ENCODE measurements at places on chromosomes 3 and 15. TPM values are rescaled to one million over a fixed set of nuclear protein-coding genes. Genes with fewer than 3 reads are reported as not detected.

DNA sequence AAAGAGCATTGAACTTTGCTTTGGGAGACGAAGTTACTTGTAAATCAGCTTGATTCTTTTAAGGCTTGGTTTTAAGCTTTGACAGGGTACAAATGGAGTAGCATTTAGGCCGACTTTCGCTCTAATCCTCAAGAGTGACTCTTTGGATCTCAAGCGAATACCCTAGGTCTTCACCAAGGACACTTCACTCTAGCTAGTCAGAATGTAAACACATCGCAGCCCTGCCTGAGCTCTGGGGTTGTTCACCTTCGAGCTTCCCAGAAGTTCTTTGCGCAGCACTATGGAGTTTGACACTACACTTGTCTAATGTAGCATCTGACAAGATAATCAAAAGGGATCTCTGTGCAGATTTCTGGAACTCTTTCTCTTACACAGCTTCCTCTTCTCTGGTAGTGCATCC, 22.3 kb downstream of the NRG4 start:
- no peak for DNase-seq

The FBXL22 gene
- total RNA-seq: 0.59 TPM

GRCh38 chr3:109353057-109353456, 15.7 kb upstream of the DPPA4 start:
- no peak for DNase-seq

- no peak for DNase-seq
Observed at GRCh38 chr3:158492685-158493084, 78.3 kb upstream of the MLF1 start.

The MOBP gene
- not detected for total RNA-seq

DNA sequence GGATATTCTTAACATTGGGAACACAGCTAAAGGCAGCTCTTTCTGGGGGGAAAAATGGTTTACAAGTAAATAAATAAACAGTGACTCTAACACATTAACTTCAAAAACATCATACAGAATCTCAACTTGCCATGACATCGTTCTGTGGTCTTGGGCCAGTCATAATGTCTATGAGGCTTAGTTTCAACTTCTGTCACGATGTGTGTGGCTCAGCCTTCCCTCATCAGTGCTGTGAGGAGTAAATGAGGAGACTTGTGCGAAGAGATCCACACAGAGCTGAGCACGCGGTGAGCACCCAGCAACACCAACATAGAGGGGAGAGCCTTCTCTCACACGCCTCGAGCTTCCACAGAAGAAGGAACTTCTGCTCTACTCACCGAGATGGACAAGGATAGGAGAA, 49.0 kb downstream of the DZIP1L start:
- no peak for DNase-seq

DNA sequence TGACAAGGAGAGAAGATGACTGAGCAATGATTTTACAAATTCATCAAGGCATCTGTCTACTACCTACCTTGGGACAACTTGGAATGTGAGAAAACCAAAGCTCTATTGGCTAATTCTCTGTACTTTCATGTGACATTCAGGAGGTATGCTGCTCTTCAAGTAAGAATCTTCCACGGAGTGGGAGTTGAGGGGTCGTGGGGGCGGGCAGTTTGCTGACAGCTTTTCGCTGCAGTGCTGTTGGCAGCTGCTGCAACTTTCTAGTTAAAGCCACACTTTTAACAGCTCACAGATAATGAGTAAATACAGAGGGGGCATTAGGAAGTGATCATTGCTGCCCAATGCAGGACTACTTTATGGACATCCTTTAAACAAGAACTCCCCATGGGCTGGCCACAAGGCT, 22.3 kb downstream of the CLDN1 start:
- no peak for DNase-seq

The HCLS1 gene
- total RNA-seq: 2.9 TPM

DNA sequence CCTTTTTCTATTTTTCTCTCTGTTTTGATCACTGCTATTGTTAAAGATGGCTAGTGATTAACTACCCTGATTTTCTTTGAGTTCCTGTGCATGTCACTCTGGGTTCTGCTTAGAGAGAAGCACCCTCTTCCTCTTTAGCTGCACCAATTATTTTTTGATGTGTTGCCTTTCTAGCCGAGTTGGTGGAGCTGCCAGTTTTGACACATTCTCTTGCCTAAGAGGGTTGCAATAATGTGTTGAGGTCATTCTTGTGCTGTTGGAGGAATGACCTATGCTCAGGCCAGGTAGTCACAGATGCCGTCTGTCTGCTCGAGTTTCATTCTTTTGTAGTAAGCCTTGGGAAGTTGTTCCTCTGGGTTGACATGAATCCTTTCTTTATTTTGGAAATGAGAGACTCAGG, 84.6 kb upstream of the DPH6 start:
- no peak for DNase-seq

The DUOX2 gene
- under 0.01 TPM for total RNA-seq

The NANOGP8 gene
- total RNA-seq: 1.2 TPM

The TF gene
- total RNA-seq: 0.88 TPM

DNA sequence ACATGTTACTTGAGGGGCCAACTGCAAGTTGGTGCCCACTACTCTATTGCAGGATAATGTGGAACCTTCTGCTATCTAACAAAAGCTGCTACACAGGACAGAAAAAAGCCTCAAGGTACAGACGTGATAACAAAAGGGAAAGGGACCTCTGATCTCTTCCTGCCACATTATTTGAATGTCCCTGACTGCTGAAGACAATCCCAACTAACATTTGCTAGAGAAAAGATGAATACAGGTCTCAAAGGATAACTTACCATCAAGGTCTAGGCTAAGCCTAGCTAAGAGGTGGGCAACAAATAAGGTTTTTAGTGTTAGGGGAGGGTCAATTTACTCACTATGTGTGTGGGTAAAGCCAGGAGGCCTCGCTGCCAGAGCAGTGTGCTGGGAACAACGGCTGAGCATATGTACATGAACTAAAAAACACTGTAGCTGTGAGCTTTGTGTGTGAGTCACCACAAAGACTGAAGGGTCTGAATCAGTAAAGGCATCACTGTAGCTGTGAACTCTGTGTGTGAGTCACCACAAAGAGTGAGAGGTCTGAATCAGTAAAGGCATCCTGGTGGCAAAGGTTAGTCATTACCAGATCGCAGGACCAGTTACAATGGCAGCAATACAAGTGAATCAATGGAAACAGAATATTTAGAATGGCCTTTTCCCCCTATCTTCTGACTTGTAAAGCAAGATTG, 111.7 kb downstream of the LMLN start:
- peak; percentile 81 for DNase-seq

- DNase-seq: no peak
Observed at GRCh38 chr15:82158811-82159210, 103.7 kb downstream of the EFL1 start.

DNA sequence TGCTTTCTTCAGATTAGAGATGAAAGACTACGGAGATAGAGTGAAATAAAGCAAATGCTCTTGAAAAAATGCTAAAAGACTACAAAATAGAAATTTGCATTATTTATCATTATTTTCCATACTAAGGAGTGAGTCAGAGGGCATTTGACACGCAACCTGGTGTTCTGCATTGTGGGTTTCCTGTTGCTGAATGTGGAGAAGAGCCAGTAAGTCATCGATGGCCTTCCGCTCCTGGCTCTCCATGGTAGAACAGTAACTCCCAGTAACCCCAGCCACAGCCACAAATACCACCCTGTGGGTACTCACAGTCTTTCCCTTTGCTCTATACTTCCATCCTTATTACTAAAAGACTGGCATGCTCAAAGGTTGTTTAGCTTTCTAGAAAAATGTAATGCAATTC, 61.5 kb downstream of the CGGBP1 start:
- DNase-seq: no peak

GRCh38 chr15:31024330-31024729, 32.9 kb upstream of the MTMR10 start:
- DNase-seq: peak; percentile 95

The SQOR gene
- 122 TPM for total RNA-seq

DNA sequence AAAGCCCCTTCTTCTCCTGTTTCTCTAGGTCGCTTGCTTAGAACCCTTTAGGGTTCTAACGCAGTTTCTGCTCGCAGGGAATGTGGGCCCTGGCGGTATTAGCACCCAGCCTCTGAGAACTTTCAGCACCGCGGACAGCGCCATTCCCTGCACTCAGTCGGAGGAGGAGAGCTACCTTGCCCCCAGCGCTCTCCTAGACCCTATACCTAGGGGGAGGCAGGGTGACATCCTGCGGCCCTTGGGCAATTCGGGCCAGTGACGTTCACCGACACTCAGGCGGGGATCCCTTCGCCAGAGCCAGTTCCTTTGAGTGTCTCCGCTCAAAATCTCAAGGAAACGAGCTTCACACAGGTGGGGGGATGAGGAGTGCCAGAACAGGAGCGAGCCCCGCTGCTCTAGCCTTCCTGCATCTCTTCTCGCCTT, 1.3 kb downstream of the SLC7A14 start:
- peak; percentile 96 for DNase-seq

- no peak for DNase-seq
Observed at GRCh38 chr3:120425572-120426250, 25.1 kb downstream of the FSTL1 start.

The HCN4 gene
- total RNA-seq: not detected

The CFAP91 gene
- total RNA-seq: 0.59 TPM

DNA sequence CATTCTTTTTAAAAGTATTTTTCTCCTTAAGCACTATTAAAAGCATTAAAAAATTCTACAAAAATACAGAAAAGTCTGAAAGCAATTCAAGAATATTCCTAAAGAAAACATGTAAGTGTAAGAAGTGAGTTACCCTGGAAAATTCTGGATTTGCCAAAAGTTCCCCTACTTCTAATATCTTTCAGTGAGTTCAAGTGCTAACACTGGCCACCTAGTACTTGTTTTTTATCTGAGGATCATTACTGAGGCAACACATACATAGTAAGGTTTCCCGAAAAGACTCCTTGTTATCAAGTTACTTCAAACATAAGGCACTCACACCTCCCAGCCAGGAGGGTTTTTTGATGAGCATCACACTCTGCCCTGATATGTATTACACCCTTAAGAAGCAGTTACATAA, 158.4 kb downstream of the TIGIT start:
- no peak for DNase-seq

DNA sequence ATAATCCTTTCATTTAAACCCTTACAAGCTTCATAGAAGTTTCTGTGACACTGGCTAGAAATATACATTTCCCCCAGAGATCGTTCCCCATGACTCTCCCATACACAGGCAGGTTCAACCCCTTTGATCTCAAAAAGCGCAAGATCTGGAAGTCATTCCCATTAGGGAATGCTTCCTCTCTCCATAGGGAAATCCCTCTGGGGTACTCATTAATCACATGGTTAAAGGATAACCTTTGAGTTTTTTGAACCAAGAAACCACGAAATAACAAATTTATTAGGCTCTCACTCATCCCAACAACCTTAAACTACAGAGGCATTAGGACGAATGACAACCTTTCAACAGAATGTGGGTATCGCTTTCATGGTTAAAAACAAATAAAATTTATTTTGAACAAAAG, 211.9 kb upstream of the PRICKLE2 start:
- no peak for DNase-seq

GRCh38 chr3:20537234-20537633, 351.2 kb upstream of the SGO1 start:
- DNase-seq: no peak

GRCh38 chr15:89991312-89991711, 9.8 kb upstream of the ZNF710 start:
- DNase-seq: no peak
